ENCODE measurements at places on chromosomes 16 and 17.
A peak's percentile ranks its signal among the peaks of the same experiment; 100 is the strongest.

GRCh38 chr16:48317026-48317425 lies 68.2 kb downstream of the SIAH1 start:
- DNase-seq: no peak

DNA sequence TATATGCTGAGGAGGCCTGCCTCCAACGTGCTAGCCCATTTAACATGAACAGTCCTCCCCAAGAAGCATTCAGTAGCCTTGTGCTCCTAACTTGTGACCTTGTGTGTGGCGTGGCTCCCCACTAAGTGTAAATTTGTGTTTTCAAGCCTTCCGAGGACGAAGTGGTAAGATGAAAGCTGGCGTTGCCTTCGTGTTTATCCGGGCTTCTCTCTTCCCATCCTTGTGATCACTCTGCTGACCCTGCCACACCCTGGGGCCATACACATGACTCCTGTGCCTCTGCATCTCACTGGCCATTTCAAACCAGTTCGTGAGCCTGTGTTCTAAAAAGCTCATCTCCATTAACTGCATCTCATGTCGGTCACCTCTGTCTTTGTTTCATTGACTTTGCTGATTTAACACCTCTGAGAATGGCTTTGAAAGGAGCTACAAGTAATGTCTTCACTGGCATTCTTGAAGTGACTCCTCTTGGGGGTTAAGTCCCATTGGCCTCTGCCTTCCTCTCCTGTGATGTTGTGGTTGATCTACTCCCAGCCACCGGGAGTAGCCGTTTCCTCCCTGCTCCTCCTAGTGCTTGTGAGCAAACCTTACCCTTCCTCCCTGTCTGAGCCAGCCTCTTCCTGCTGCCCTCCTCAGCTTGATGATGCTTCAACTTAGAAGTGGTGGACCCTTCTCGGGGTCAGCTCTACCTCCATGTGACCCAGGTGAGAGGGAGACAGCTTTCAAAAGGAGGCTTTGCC lies 27.4 kb upstream of the NAGLU start:
- DNase-seq: no peak

GRCh38 chr17:27762527-27763305 lies 37.6 kb downstream of the NOS2 start:
- DNase-seq: no peak

DNA sequence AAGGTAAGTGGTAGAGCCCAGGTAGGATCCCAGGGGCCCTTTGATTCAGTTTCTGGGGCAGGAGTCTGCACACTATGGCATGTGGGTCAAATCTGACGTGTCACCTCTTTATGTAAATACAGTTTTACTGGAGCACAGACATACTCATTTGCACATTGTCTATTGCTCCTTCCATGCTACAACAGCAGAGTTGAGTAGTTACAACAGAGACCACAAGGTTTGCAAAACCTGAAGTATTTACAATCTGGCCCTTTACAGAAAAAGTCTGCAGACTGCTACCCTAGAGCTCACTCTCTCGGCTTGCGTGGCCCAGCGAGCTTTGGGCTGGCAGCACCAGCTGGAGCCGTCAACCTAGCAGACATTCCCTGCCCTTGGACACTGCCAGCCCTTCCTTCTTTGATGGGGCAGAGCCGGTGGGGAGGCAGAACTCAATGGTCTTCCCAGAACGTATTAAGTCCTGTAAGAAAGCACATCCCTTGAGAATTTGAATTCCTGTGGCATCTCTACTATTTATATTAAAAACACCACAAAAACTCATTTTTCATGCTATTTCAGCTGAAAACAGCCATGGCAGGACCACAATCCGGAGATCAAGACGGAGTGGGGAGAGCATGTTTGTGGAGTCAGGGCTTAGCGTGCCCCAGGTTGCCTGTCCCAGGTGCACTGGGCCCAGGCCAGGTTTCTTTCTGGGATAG lies 133.1 kb upstream of the NUDT7 start:
- DNase-seq: no peak

DNA sequence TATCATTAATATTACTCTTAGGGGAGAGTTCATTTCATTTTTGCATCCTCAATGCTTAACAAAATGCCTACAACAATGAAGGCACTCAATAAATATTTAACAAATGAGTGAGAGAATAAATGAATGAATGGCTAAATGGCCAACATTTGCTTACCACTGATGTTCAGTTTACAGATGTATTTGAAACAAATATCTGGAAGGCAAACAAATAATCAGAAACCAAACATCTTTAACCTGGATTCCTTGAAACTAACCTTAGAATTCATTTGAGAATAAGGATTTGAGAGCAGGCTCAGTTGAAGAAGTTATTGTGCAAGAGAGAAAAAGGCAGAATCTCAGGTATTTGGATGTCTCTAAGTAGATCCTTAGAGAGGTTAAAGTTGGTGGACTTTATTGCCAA lies 8.4 kb downstream of the NACA2 start:
- DNase-seq: no peak

- DNase-seq: no peak
Measured at GRCh38 chr17:39240631-39241030, 14.9 kb upstream of the STAC2 start.

- DNase-seq: no peak
Measured at GRCh38 chr17:6940186-6940649, 55.6 kb upstream of the ALOX12 start.

DNA sequence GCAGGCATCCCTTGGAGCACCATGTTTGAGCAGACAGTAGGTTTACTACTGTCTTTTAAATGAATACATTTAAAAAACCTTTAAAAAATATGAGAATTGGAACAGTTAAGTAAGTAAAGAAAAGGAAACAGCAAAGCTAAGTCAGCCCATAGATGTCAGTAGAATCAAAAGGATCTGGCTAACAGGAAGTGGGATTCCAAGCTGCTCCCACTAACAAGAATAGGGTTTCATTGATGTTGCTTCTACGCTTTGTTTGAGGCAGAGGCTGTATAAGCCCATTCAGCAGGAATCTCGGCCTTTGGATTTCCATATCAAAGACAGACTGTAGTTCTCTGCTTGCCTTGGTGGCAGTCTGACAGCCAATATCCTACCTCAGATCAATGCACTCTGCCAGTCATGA lies 122.9 kb upstream of the ELAC2 start:
- no peak for DNase-seq

- DNase-seq: no peak
Measured at GRCh38 chr16:59719121-59719520, 985.0 kb upstream of the GOT2 start.

DNA sequence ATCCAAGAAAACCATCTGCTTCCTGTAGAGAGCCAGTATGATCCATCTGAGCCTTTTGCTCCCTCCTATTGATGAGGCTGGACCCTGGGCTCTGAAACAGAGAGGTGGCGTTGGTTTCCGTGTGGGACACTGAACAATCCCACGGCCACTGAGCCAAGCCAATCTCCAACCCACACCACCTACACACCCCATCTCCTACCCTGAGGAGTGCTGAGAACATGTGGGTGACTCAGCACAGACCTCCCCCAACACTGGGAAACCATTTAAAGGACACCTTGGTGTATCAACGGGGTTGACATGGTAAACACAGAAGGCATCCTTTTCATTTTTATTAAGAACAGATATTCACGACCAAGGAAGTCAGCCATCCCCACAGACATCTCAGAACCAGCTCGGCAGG lies 332.1 kb downstream of the SLC39A11 start:
- DNase-seq: no peak

DNA sequence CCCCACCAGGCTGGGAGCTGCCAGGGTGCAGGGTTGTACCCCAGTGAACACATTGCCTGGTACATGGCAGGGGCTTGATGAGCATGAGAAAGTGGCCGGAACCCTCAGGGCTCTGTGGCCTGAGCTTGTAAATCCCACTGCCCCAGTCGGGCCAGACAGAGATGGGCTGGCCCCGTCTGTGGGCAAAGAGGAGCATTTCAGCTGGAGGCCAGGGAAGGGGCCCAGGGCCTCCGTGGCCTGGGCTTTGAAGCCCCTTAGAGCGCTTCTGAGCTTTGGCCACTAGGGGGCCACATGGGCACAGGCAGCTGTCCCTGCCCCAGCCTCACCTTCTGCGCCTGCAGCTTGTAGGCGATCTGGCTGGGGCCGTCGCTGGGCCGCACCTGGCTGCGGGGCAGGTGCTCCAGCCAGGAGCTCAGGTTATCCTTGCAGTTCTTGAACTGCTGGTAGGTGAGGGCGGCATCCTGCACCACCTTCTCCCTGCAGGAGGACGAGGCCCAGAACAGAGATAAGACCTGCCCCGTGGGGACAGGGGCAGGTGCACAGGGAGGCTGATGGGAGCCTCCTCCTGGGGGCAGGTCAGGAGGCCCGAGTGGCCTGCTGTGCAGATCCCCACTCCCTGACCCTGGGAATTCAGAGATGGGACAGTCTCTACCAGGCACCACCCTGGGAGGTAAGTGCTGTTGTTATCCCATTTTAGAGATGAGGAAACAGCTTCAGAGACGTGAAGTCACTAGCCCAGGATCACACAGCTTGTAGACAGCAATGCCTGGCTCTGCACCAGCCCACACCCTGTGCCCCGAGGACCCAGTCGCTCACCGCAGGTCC lies 12.8 kb downstream of the EVPL start:
- DNase-seq: peak; percentile 78

- no peak for DNase-seq
Measured at GRCh38 chr16:20410121-20410723, 888 bp downstream of the ACSM5 start.

DNA sequence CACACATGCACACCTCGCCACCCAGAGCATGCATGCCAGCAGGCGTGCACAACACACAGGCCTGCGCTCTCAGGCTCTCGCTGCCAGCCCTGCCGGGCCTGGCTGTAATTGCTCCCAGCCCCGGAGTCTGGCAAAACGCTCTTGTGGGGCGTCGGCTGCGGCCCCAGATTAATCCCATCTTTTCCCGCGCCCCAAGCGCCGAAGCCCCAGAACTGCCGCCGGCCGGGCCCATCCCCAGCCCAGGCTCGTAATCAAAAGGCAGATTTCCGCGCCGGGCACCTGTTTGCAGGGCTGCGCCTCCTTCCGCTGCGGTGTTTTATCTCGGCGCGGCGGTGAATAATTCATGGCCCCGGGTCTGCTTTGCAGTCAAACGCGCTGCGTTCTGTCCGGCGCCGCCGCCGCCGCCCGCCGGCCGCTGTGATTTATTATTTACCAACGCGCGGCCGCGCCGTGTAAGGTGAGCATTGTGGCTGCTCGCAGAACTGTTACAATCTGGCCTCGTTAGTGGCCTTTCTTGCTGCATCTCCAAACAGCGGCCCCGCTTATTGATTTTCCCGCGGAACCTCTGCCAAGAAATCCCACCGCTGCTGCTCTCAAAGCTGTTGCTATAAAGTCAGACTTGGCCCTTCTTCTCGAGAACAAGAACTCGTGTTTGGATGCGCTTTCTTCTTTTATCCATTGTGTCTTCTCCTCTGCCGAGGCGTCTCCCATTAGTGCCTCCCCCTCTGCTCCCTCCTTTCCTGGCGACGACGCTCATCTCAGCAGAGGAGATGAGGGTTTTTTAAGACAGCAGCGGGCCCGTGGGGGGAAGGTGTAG lies 126.1 kb downstream of the IRX5 start:
- DNase-seq: no peak

GRCh38 chr16:63467513-63467912 lies 1431.3 kb upstream of the CDH8 start:
- DNase-seq: no peak

DNA sequence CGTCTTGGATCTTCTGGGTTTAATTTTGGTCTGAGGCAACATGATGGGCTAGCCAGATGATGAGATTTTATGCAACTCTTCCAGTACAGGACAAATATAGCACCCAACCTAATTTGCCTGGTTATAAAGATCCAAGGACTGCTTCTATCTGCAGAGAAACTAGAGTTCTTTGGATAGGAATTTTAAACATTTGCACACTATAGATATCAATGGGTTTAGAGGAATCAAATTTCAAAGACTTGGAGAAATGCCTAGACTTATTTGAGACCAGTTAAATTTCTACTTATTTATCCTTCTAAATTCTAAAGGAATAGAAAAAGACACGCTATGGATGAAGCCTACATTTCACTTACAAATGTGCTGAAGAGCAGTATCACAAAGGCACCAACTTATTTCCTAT lies 12.6 kb downstream of the PMFBP1 start:
- no peak for DNase-seq

GRCh38 chr17:6492892-6493674 lies 48.8 kb downstream of the PIMREG start:
- no peak for DNase-seq

DNA sequence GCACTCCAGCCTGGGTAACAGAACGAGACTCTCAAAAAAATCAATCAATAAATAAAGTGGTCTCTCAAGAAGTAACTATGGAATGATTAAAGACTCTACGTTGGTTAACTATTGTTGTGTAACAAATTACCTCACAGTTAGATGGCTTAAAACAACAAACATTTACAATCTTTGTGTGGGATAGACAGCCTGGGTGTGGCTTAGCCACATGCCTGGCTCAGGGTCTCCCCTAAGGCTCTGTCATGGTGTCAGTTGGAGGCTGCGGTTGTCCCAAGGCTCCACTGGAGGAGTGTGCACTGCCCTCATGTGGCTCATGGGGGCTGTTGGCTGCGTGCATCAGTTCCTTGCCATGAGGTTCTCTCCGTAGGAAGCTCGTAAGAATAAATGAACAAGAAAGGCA lies 294.5 kb downstream of the SNX29 start:
- DNase-seq: no peak

DNA sequence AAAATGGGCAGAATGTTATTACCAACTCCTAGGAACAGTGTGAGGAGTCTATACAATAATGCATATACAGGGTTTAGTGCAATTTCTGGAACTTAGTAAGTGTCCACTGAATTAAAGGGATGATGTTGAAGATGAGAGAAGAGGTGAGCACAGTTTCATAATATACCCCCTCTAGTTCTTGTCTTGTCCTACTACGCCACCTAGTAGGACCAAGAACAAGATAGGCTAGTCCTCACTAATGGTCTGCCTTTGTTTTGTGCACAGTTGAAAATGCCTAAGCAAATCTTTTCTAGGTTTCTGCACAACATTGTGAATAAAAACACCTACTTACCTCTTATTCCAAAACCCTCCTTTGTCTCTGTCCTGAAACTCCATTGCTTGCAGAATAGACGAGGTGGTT lies 670.2 kb downstream of the CDH8 start:
- no peak for DNase-seq

DNA sequence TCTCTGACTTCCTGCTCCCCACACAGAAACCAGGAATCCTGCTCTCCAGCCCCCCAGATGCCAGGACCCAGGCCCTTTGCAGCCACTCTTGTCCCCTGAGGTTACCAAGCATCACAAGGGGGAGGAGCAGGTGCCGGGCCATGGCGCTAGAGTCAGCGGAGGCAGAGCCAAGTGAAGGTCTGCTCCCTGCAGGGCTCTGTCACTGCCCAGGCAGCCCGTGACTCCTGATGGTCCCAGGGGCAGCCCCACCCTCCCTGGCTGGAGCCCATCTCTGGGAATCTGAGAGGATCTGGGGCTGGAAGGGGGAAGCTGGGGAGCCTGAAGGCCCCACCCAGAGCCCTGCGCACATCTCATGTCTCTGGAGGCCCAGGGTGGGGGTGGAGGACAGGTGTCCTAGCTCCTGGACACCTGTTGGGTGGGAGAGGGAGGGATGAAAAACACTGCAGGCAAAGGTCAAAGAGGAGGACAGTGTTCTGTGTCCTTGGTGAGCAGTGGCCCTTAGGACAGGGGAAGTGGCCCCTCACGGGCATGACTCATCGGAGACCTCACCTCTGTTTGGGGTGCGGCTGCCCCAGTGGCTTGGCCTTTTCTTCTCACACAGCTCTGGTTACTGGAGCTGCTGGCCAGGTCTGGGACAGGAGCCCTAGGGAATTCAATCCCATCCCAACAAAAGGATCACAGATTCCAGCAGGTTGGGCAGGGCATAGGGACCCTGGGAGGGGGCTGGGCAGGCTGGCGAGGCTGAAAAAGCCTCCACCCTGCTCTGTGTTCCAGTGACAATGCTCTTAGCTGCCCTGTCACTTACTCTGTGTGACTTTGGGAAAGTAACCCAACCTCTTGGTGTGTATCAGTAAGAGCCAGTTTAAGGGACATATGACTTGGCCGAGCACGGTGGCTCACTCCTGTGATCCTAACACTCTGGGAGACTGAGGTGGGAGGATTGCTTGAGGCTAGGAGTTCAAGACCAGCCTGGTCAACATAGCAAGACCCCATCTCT lies at the start of gene PRSS36:
Gene PRSS36 (minus strand): TSS at position 173 of the 997 bp plus-strand sequence. CDS start 31 bp downstream, at position 142.
- DNase-seq: no peak
